ENCODE measurements at places on chromosomes 6 and 20.

DNA sequence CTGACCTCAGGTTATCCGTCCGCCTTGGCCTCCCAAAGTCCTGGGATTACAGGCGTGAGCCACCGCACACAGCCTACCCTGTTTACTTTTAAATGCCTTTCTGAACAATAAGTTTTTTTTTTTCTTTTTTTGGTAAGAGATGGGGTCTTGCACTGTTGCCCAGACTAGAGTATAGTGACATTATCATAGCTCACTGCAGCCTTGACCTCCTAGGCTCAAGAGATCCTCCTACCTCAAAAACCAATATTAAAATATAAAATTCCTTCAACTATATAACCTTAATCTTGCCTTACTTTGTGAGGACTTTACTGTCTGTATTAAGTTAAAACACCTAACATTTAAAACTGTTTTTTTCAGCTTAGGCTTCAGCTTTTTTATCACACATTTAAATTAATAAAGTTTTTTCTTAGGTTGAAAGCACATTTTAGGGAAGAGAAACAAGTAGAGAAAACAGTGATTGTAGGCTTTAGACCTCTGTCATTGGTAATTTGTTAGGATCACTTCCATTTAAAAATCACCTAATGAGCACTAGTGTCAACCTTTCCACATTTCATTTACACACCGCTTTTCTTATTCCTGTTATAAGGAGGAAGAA, 2.9 kb downstream of the UBR2 start:
- no peak for DNase-seq

DNA sequence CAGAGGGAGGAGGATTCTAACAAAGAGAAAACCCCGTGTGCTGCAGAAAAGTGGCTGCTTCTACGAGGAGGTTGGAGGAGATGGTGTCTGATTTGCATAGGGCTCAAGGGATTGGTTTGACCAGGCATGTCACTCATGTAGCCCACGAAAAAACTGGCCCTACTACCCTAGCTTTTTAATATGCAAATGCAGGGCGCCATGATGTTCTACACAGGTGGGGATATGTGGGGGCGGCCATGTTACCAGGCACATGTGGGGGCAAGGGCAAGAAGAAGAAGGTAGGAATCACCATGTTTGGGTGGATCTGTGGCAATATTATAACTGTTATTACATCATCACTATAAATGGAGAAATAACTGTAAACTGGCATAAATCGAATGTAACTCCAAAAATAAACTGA, 9.9 kb downstream of the KIAA1755 start:
- no peak for DNase-seq

DNA sequence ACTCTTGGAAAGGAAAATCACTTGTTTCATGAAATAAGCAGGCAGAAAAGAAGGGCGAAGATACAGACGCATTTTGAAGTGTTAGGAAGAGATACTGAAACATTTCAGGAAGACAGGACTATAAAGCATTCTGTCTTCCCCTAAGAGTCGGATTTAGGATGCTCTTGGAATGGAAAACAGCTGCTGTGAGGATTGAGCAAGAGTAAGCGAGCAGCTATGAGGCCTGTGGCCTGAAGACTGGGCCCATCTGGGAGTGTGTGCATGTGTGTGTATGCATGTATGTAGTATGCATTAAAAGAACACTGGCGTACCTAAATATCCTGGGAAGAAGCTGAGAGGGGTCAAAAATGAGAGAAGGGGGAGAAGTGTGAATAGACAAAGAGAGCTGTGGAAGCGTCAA, 83.6 kb downstream of the SIM1 start:
- no peak for DNase-seq

- DNase-seq = no peak
These were observed 8.6 kb downstream of the COL9A3 start for GRCh38 chr20:62825333-62825985.

DNA sequence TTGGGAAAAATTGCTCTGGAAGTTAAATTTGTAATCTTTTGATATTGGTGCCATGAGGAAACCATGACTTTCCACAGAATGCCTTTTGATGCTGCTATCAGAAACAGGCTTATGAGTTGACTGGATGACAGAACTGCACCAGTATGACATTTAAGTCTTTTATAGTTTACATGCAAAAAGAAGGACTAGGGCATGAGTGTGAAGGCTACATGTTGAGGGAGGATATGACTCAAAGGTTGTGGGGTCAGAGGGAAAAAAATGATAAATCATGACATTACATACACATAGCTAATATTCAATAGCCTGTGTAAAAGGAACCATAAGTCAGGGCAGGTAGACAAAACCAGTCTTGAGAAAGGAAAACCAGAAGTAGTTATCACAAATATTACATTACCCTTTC, 182.2 kb downstream of the COL12A1 start:
- DNase-seq = no peak

DNA sequence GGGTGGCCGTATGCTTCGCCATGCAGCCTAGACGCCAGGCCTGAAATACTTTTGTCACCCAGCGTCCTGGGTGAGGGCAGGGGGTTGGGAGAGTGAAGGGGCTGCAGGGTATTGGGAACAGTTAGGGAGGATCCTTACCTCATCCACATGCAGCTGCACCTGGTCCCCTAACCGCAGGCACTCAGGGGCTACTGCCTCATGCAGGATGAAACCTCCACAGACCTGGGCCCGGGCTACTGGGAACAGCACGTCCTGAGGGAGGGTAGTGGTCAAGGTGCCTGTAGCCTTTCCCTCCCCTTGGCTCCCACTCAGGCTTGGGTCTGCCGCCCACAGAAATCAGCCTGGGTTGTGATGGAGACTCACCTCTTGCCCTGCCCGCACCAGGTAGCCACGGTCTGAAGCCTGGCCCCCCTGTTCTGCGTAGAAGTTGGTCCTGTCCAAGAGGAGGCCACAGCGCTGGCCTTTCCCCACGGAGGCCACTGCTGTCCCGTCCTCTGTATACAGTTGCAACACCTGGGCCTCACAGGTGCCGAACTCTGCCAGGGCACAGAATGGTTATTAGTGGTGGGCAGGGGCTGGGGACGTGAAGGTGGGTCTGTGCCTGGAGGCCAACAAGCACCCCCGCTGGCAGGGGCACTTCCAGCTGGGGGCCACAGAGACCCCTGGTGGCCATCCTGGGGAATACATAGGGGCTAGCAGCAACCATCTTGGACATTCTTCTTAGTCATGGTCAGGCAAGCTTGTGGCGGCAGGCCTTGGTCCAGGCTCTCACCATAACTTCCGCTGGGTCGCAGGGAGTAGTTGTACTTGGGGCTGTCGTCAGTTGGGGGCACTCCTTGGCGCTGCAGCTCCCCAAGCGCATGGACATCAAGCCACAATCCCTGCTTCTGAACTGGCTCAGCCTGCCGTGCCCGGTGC, 8.6 kb downstream of the AARS2 start:
- DNase-seq = peak; percentile 9

- DNase-seq = no peak
These were observed 135.1 kb downstream of the CEP57L1 start for GRCh38 chr6:109230453-109230852.

DNA sequence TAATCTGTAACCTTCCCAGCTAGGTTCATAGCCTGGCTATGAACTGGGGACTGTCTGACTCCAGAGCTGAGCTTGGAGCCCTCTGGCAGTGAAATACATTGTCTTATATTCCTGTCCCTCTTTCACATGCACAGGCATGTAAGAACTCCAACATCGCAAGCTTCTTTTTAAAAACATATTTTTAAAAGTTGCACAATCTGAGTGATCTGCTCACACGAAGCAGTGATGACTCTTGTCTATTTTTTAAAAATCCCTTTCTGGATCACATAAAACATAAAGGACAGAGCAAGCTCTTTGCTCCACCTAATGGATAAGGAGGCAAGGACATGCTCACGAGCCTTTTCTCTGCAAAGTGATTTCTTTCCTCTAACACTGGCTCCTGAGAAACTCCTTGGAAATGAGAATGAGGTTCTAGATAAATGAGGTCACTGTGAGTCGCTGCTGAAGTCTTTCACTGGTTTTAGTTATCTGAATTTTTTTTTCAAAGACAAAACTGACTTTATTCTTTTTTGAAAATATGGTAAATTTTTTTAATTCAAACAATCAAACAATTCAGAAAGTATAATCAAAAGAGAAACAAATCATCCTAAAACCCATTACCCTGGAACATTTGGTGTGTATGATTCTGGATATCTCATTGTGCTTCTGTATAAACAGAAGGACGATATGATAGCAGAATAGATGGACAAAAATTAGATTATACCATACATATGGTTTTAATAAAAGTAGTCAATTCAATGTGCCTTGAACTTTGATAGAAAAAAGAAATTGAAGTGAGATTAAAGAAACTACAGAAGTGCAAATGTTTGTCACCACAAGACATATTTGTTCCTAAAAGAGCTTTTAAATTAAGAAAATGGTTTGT, 30.8 kb downstream of the IL20RA start:
- DNase-seq = no peak

All from effector CD8-positive, alpha-beta T cell (primary cell).